ENCODE measurements at places on chromosomes 13 and 19. TPM values are rescaled to one million over a fixed set of nuclear protein-coding genes. Genes with fewer than 3 reads are reported as not detected.

The PLPP2 gene
- total RNA-seq = 109 TPM

The TYROBP gene
- not detected for total RNA-seq

The NLRP7 gene
- total RNA-seq = 0.05 TPM

The CEACAM20 gene
- total RNA-seq = not detected

The FAAP24 gene
- total RNA-seq = 14.2 TPM

The CYP4F2 gene
- total RNA-seq = 0.17 TPM

The MISP gene
- 79.4 TPM for total RNA-seq

The APOC4 gene
- total RNA-seq = not detected

The ZNF728 gene
- total RNA-seq = not detected

The CYSLTR2 gene
- total RNA-seq = not detected

All from A549 treated with Hydrocortisone at 1 μM for 4 hours (cell line).